ENCODE measurements at places on chromosomes 5 and 9.
A peak's percentile ranks its signal among the peaks of the same experiment; 100 is the strongest.

DNA sequence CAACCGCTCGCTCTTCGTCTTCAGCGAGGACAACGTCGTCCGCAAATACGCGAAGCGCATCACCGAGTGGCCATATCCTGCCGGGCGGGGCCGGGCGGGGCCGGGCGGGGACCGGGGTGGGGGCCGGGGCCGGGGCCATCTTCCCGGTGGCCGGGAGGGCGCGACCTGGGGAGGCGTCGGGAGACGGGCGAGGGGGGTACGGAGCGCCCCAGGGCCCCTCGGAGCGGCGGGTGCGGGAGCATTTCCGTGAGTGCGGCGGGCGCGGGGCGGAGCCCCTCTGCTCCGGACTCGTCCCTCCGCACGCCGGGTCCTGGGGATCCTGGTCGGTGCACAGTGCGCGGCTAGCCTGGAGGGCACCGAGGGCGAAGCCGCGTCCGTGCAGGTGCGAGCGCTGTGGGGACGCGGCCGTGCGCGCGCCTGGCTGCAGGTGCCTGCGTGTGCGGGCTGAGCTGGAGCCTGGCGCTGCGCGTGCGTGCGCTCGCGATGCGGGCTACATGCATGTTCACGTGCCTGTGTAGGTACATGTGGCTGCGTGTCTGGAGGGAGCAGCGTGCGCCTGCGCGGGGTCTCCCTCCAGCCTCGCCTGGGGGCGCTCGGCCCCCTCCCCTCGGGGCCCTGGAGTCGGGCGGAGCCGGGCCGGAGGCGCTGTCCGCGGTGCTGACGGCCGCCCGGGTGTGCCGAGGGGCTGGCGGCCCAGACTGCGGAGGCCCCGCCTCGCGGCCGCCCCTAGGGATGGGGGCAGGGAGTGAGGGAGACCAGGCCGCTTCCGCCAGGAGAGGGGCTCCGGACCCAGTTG, 762 bp downstream of the CACNA1B start:
- DNase-seq = peak; percentile 48

GRCh38 chr9:104389341-104389740, 114.7 kb upstream of the OR13F1 start:
- no peak for DNase-seq

DNA sequence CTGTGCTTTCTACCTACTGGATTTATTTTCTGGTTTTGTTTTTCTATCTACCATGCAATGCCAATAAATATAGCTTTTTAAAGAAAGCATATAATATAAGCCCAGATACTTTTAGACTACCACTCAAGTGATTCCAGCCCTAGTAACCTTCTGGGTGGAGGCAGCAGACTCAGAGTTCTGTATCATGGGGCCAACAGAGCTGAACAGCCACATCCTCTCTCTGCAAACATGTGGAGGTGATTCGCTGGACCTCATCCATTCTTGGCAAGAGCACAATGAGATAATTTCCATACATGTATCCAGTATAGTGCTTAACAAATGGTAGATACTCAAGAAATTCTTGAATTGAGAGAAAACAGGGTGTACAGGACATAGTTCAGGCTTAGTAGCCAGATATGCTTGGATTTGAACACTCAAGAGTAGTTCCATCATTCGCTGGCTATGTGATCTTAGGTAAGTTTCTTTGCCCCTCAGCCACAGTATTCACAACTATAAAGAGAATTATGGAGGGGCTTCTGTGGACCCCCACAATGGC, 124.5 kb downstream of the ASTN2 start:
- no peak for DNase-seq

- no peak for DNase-seq
These were observed 3.5 kb downstream of the DMXL1 start for GRCh38 chr5:119074419-119074818.

DNA sequence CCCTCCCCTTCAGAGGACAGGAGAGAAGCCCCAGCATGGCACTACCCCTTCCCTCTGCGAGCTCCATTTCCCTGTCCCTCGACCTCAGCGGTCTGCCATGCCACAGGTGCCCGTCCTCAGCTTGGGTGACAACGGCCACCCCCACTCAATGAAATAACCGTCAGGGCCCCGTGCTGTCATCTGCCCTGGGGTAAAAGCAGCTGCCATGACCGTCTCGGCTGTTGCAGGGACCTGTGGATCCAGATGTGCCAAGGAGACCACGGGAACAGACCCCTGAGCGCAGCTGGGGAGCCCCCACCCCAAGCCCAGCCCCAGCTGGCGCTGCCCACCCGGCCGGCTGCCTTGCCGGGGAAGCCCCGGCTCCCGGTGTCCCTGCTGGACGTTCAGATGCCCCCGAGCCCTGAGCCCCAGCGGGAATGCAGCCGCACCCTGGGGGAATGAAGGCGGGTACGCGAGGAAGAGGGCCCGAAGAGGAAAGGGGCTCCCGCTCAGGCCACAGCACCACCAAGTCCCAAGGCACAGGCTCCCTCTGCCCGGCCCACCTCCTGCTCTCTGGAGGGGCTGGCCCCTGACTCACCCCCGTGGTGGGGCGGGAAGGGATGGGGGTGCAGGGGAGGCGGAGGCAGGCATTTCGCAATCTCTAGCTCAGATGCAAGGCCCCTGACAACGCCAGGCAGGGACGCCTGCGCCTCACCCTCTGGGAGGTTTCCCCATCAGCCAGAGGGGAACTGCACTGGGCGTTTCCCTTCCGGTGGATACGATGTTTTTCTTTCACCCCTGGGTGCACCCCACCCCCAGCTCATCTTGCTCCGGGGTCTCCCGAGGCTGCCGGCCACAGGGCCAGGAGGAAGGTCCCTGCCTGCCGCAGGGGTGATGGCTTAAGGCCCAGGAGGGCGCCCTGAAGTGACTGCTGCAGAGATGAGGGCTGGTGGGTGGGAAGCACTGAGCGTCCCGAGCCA, 49.2 kb downstream of the NACC2 start:
- no peak for DNase-seq

- DNase-seq = no peak
These were observed 416.3 kb downstream of the NR2F1-AS1 start for GRCh38 chr5:93164690-93165089.

DNA sequence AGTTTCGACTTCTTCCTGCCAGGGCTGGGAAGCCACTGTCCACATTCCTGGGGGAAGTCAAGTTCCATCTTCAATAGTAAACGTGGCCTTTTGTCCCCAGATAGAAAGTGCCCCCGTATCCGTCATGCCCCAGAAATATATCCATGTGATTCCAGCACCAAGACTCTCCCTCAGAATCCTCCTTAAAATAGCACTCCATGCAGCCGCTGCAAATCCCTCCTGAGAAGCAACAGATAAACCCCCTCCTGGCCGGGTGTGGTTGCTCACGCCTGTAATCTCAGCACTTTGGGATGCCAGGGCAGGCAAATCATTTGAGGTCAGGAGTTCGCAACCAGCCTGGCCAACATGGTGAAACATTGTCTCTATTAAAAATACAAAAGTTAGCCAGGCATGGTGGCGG, 126.1 kb downstream of the OLFM1 start:
- no peak for DNase-seq

DNA sequence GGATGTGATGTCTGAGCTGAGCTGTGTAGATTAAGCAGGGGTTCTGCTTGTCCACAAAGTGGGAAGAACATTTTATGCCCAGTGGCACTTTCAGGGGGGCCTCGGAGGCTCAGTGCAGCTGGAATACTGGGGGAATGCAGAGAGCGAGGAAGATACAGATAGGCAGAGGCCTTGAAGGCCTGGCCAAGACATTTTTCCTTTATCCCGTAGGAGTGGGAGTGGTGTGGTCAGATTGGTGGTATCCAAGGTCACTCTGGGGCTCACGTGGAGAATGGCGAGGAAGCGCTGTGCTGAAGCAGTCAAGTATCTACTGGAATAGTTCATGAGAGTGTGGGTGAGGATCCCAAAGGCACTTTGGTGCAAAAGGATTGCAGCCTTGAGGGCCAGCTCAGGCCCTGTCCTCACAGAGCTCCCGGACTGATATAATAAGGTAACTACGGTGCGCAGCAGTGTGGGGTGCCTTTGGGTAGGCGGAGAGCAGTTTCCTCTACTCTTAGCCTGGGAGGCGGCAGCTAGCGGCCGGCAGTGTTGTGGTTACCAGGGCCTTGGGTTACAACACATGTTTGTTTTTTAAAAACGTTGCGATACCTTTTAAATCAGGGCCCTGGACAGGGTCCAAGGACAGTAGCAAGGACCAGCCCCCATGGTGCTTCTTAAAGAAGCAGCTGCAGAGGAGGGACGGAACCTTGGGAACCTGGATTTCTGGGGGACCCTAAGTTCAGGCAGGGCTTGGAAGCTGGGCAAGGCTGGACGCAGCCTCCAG, 10.8 kb upstream of the CCDC69 start:
- no peak for DNase-seq

DNA sequence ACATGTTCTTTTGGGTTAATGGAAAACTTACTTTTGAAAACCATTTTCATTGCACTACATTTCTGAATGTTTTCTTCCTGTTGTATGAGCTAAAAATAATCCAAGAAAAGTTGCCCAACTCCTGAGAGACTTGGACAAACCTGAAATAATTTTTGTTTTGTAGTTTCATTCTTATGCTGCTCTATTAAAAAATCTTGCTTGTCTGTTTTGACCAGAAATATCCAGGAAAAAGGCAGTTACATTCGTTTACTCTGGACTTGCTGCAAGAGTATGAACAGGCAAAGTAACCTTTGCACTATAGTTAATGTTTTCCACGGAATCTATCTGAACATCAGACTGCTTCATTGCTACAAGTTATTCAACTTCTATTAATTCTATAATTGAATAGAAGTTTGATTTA, 200.1 kb upstream of the DAB2 start:
- no peak for DNase-seq

Data from stimulated activated naive CD8-positive, alpha-beta T cell treated with anti-CD3 and anti-CD28 coated beads, Interleukin-15, Interleukin-2, amounts not matched to agents 100 U/mL and 50 U/mL, for 24 hours (primary cell).